ENCODE measurements at places on chromosomes 11 and 22.

GRCh38 chr22:49735411-49735900 is 92.2 kb downstream of the BRD1 start:
- DNase-seq = no peak

DNA sequence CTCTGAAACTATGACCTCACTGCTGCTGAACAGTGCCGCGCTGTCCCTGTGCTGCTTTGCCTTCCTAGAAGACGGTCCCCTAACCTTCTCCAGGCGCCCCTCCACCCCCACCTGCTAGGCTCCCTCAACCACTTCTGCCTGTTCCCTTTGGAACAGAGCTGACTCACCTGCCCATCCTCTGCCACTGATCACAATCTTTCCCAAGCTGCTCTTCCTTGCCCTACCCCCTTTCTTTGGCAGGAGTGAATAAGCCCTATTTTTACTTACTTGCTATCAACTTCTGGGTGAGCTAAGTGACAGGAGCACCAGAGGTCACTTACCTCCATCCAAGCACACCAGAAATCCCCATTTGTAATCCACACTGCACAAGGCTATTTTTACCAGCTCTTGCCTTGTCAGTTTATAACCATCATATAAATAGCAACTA is 116.0 kb upstream of the BID start:
- no peak for DNase-seq

- no peak for DNase-seq
Measured at GRCh38 chr11:44008698-44009097, 39.1 kb upstream of the ACCSL start.

- no peak for DNase-seq
Measured at GRCh38 chr11:57786436-57786835, 24.8 kb downstream of the CTNND1 start.

GRCh38 chr11:106681435-106681834 is 336.8 kb downstream of the GUCY1A2 start:
- DNase-seq = no peak

DNA sequence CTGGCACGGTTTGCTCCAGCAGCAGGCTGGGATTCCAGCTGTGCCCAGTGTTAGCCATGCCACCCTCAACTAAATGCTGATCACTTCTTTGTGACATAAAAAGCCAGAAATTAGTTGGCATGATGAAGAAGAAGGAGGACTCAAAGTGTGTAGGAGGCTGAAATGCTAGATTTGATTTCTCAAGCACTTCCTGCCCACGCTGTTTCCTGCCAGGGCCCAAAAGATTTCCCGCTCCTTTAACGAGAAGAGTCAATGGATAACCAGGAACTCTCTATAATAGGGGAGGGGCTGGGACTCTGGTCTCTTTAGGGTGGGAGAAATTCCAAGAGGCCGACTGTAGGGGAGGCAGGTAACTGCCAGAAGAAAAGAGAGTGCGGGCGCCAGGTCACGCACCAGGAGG is 26.4 kb downstream of the APOL3 start:
- no peak for DNase-seq

DNA sequence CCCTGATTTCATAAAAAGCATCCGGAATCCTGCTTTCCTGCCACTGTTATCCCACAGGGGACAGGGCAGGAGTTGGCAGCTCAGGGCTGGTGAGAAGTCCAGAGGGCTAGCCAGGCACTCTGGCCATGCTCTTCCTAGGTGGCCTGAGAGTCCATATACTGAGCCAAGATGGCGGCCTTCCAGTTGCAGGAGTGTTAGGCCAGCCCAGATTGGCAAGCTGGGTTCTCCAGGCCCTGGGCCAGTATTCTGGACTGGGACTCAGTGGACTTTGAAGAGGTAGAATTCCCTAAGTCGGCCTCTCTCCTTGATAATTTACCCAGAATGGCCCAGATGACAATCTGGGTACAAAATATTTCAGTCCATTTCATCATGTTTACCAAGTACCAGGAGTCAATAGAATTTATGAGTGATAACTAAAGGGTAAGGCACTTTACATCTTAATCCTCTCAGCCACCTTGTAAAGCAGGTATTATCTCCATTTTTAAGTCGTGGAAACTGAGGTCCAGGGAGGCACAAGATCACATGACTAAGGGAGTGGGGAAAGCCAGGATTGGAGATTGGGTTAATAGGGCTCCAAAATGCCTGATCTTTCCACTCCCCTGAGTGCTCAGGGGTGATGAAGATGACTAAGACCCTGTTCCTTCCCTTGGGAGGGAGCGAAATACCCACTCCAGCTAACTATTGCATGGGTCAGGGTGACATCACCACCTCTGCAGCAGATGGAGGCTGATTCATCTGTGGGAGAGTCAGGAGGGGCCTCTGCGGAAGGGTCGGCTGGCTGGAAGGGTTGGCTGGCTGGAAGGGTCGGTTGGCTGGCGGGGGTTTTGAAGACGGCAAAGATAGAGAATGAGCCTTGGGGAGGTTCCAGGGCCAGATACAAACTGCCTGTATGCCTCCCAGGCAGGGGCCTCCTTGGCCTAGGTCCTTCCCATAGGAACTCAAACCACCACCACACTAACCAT is 1.2 kb upstream of the MICALL1 start:
- no peak for DNase-seq

DNA sequence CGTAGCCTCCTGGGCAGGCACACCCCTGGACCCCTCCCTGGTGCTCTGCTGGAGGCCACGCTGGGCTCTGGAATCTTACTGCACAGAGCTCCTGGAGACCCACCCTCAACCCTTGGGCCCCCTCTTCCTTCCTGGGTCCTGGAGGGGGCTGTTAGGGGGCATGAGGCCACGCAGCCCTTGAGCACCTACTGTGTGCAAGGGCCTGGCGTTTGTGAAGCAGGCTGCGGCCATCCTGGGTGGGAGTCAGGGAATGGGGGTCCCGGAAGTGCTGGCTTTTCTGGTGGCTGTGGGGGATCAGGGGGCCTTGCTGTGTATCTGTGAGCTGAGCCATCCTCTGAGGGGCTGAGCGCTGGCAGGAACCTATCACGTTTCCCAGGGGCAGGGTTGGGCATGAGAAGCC is 40.9 kb upstream of the CCDC188 start:
- DNase-seq = no peak

- no peak for DNase-seq
Measured at GRCh38 chr11:59574467-59574866, 41.1 kb downstream of the OSBP start.

GRCh38 chr22:41367039-41367679 is 14.6 kb upstream of the TEF start:
- no peak for DNase-seq

DNA sequence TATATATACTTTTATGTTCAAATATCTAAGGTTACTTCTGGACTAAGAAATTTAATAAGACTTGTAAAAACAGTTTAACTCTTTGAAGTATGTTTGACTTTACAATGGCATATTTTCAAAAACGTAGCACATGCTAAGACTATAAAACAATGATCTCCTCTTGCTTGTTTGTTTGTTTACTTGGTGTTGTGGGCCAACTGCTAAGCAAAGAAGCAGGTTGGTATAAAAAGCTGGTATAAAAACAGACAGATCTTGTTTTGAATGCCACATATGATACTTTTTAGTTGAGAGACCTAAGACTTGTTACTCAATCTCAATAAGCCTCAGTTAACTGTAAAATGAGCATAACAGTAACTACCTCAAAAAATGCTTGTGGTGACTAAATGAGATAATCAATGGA is 1206.3 kb downstream of the LRRC4C start:
- no peak for DNase-seq

GRCh38 chr11:34203377-34203871 is 98.0 kb downstream of the NAT10 start:
- DNase-seq = no peak
